ENCODE measurements at places on chromosomes 5 and 9. TPM values are rescaled to one million over a fixed set of nuclear protein-coding genes. Genes with fewer than 3 reads are reported as not detected.

TAF11L5 gene
- not detected for polyA plus RNA-seq

DNA sequence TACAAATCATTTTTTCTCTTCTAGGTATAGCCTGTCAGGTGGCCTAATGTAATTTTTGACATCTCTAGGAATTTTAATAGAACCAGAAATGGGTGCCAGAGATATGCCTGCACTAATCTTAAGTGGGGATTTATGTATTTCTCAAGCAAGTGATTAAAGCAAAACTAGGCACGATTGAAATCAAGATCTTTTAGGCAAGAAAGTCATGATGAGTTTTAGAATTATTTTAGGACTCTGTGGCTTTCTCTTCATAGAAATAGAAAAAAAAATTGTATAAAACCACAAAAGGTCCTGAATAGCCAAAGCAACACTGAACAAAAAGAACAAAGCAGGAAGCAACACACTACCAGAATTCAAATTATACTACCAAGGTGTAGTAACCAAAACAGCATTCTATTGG, 952 bp upstream of the AMACR start:
- H3K27me3 ChIP-seq = no peaks in the 10 kb centered on the region
- H3K36me3 ChIP-seq = no peaks in the 10 kb centered on the region
- peaks cover 16% of the 10 kb centered on the region for H3K4me1 ChIP-seq
- peak overlapping the region; percentile 88 for H3K27ac ChIP-seq
- H3K4me3 ChIP-seq = peak overlapping the region; percentile 98

ADAMTSL1 gene
- not detected for polyA plus RNA-seq

ARL14EPL gene
- polyA plus RNA-seq = not detected

WDR38 gene
- polyA plus RNA-seq = not detected

GRCh38 chr9:85645909-85646627, 95.7 kb downstream of the AGTPBP1 start:
- H3K4me3 ChIP-seq = no peak overlapping the region
- H3K27me3 ChIP-seq = no peaks in the 10 kb centered on the region
- peaks cover 78% of the 10 kb centered on the region for H3K36me3 ChIP-seq
- H3K4me1 ChIP-seq = peaks cover 6% of the 10 kb centered on the region
- H3K27ac ChIP-seq = no peak overlapping the region
- DNase-seq = no peak

- no peak overlapping the region for H3K4me3 ChIP-seq
- DNase-seq = no peak
- no peaks in the 10 kb centered on the region for H3K36me3 ChIP-seq
- no peak overlapping the region for H3K27ac ChIP-seq
These were observed 41.4 kb upstream of the FAT2 start for GRCh38 chr5:151632524-151632923.

GRCh38 chr5:52876456-52876855, 88.7 kb downstream of the ITGA1 start:
- no peak for DNase-seq
- no peaks in the 10 kb centered on the region for H3K27me3 ChIP-seq
- H3K27ac ChIP-seq = no peak overlapping the region
- no peak overlapping the region for H3K4me3 ChIP-seq
- no peaks in the 10 kb centered on the region for H3K4me1 ChIP-seq
- H3K36me3 ChIP-seq = no peaks in the 10 kb centered on the region

DNA sequence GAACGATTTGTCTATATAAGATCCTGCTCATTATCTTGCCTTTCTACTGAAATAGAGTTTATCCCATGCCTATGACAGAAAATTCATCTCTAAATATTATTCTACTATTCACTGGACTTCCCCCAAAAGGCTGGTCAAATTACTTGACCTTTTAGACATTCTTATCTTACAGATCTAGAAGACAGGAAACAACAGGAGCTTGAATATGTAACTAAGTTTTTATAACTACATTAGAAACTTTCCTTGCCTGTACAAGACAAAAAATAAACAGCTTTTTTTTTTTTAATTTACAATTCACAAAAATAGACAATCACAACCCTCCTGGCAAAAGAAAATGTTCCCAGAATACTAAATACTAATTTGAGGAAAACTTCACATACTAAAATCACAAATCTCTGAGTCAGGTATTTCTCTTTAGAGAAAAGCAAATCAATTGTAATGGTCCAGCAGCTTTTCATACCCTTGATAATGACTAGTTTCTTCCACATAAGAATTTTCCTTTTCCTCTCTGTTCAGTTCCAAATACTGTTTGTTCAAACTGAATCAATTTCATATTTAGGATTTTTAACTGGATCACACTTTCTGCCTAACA, 68.6 kb downstream of the MLLT3 start:
- H3K27ac ChIP-seq = no peak overlapping the region
- no peaks in the 10 kb centered on the region for H3K27me3 ChIP-seq
- no peaks in the 10 kb centered on the region for H3K4me1 ChIP-seq
- no peak for DNase-seq

DNA sequence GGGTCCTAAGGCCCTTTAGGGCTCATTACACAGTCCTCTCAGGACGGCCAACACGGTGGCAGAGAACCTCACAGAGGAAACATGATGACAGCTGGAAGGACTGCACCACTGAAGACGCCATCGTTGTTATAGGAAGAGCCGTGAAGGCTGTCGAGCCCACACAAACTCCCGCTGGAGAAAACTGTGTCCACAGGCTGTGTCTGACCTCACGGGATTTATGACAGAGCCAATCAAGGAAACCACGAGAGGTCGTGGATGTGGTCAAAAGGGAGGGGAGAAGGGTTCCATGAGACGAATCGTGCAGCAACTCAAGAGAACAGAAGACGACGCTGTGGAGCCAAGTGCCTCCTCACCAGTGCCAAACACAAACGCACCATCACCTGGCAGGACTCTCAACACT, 12.2 kb downstream of the QSOX2 start:
- H3K27ac ChIP-seq = no peak overlapping the region
- no peak overlapping the region for H3K4me3 ChIP-seq
- peaks cover 31% of the 10 kb centered on the region for H3K4me1 ChIP-seq
- DNase-seq = no peak
- no peaks in the 10 kb centered on the region for H3K36me3 ChIP-seq
- H3K27me3 ChIP-seq = no peaks in the 10 kb centered on the region

GRCh38 chr9:111360881-111361280, 30.9 kb upstream of the OR2K2 start:
- H3K27ac ChIP-seq = no peak overlapping the region
- H3K27me3 ChIP-seq = no peaks in the 10 kb centered on the region
- no peaks in the 10 kb centered on the region for H3K4me1 ChIP-seq

DNA sequence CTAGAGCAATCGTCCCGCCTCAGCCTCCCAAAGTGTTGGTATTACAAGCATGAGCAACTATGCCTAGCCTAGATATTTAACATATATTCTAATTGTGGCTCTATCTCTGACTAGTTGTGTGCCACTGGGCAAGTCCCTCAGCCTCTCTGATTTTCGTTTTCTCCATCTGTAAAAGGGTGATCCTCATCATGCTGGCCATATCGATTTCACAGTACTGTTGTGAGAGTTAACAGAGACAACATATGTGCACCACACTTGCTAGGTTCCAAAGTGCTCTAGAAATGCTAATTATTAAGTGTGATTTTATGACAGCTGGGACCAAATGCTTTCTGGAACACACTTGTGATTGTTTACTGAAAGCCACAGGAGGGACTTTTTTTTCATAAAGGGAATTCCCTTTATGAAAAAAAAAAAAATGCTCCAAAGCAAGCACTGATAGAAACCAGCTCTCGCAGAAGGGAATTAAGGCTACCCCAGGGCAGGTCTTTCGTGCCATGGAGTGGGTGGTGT, 78.5 kb upstream of the EPB41L4B start:
- no peak for DNase-seq
- H3K4me1 ChIP-seq = no peaks in the 10 kb centered on the region
- H3K4me3 ChIP-seq = no peak overlapping the region
- H3K27me3 ChIP-seq = peaks cover 5% of the 10 kb centered on the region
- no peaks in the 10 kb centered on the region for H3K36me3 ChIP-seq

- no peak overlapping the region for H3K4me3 ChIP-seq
- peak overlapping the region; percentile 83 for H3K27ac ChIP-seq
- H3K4me1 ChIP-seq = peaks cover 78% of the 10 kb centered on the region
- DNase-seq = no peak
These were observed 2.6 kb downstream of the SLC35A4 start for GRCh38 chr5:140567136-140567818.

PCDHB12 gene
- polyA plus RNA-seq = not detected

ANKRD31 gene
- 0.05 TPM for polyA plus RNA-seq

GRCh38 chr5:175684931-175685330, 27.1 kb downstream of the HRH2 start:
- DNase-seq = no peak
- no peak overlapping the region for H3K4me3 ChIP-seq
- H3K27me3 ChIP-seq = no peaks in the 10 kb centered on the region

DNA sequence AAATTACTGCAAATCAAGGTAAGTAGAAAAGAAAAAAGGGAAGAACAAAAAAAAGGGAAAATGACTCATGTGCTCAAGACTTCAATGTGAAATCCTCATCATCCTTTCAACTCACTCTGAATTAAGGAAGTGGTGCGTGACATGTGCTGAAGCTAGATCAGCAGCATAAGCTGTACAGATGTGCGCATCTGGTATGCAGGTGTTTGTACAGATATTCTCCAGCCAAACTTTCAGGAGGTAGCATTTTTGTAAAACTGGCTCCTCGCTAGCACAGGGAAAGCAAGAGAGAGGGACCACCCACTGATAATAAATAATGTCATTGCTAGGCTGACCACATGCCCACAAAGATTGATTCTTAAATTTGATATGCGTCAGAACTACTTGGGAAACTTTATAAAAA, 253.9 kb upstream of the RGMB start:
- H3K4me1 ChIP-seq = no peaks in the 10 kb centered on the region
- DNase-seq = no peak
- H3K4me3 ChIP-seq = no peak overlapping the region
- no peaks in the 10 kb centered on the region for H3K27me3 ChIP-seq
- H3K36me3 ChIP-seq = no peaks in the 10 kb centered on the region

DNA sequence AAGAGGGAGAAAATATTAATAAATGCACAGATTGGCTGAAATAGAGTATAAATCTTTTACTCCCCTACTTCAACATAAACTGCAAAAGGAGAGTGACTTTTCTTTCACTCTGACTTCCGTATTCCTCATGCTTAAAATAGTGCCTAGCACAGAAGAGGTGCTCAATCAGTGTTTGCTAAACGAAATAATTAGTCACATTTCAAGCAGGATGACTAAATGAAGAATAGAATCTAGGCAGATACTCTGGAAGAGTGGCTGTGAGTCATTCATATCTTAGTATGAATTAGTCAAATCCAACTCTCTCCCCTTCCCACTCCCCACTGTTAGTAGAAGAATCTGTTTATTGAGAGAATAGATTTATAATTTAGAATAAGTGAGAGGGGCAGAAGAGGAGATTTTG, 4.8 kb downstream of the CD274 start:
- no peaks in the 10 kb centered on the region for H3K27me3 ChIP-seq
- peaks cover 41% of the 10 kb centered on the region for H3K4me1 ChIP-seq
- peak; percentile 74 for DNase-seq
- no peak overlapping the region for H3K27ac ChIP-seq
- no peaks in the 10 kb centered on the region for H3K36me3 ChIP-seq
- H3K4me3 ChIP-seq = no peak overlapping the region

- H3K4me3 ChIP-seq = no peak overlapping the region
- no peaks in the 10 kb centered on the region for H3K27me3 ChIP-seq
- no peak overlapping the region for H3K27ac ChIP-seq
- peaks cover 99% of the 10 kb centered on the region for H3K36me3 ChIP-seq
These were observed 20.8 kb downstream of the VCAN start for GRCh38 chr5:83492331-83492730.

DNA sequence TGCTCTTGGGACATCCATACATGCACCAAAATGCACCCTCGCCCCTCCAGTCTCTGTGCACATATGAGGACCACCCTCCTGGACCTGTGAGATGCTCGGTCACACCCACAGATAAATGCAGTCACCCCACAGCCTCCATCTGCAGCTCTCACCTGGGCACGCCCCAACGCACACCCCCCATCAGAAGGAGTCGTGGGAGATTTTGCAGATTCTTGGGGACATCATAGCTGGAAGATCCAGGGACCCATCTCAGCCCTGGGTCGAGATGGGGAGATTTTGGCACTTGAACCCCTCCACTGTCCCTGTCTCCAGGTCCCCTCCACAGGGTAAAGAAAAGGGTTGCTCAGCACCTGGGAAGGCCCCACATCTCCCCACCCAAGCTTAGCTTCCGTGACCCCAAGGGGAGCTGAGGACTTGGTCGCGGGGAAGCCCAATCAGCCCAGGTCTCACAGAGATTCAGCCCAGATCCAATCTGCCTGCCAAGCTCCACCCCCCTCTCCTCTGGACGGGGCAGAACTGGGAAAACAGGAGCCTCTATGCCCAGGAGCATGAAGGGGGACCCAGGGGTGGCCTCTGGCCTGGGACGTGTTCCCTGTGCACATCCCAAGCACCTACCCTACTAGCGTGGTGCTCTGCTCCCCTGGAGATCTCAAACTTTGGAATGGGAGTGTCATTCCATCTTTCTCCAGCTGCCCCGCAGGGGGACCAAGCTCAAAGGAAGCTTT, 89.2 kb upstream of the LMX1B start:
- peaks cover 59% of the 10 kb centered on the region for H3K4me1 ChIP-seq
- DNase-seq = no peak
- peak overlapping the region; percentile 68 for H3K4me3 ChIP-seq
- no peaks in the 10 kb centered on the region for H3K36me3 ChIP-seq
- no peaks in the 10 kb centered on the region for H3K27me3 ChIP-seq
- H3K27ac ChIP-seq = peak overlapping the region; percentile 65

DNA sequence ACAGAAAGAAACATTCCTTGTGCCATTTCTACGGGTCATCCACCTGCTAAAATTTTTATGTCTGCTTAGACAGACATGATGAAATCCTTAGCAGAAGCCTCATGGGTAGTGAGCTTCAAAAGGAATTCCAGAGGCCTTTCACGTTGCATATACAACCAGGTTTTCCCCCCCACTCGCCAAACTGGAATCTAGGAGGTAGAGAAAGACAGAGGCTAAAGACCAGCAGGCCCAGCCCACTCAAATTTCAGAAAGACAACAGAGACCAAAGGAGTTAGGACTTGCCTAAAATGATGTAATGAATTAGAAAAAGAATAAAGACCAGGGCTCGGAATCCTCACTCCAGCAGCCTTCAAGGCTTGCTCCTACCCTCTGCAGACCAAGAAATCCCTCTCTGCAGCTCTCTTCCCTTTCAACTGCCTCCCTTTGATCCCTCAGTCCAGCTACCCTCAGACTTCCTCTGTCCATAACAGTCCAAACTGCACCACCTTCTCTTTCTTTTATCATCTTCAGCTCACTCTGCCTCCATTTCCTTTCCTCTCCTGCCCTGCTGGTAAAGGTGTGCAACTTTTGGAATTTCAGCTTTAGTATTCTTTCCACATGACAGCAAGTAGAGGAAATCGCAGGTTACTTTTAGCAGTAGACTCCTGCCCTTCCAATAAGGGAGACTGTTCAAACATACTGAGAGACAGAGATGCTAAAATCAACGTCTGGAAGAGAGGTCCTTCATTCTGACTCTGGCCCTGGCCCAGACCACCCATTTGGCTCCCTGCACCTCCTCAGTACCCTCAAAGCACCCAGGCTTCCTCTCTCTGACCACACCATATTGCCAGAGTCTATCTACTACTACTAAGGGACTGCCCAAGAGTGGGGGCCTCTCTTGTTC, 8.9 kb downstream of the B4GALT1 start:
- no peak for DNase-seq
- H3K4me3 ChIP-seq = peak overlapping the region; percentile 22
- H3K27ac ChIP-seq = peak overlapping the region; percentile 97
- peaks cover 97% of the 10 kb centered on the region for H3K4me1 ChIP-seq
- no peaks in the 10 kb centered on the region for H3K36me3 ChIP-seq
- no peaks in the 10 kb centered on the region for H3K27me3 ChIP-seq

- peak; percentile 100 for DNase-seq
- no peaks in the 10 kb centered on the region for H3K27me3 ChIP-seq
- H3K36me3 ChIP-seq = no peaks in the 10 kb centered on the region
- H3K4me3 ChIP-seq = no peak overlapping the region
- H3K27ac ChIP-seq = peak overlapping the region; percentile 99
These were observed 218.6 kb downstream of the PIK3R1 start for GRCh38 chr5:68433923-68434879.

SHISAL2B gene
- not detected for polyA plus RNA-seq

TLE1 gene
- polyA plus RNA-seq = 0.46 TPM
